Frontal cortex (tissue), 4 donors: ENCODE measurements at places on chromosomes 7 and 10. TPM values are rescaled to one million over a fixed set of nuclear protein-coding genes. Genes with fewer than 3 reads are reported as not detected.
A peak's percentile ranks its signal among the peaks of the same experiment; 100 is the strongest.

The UNCX gene
- not detected for total RNA-seq

The ITIH5 gene
- 14.7 TPM for total RNA-seq

GRCh38 chr10:93296151-93296550 is 186.0 kb downstream of the MYOF start:
- DNase-seq, result no peak

- DNase-seq, result no peak
Observed at GRCh38 chr7:20504060-20504459, 111.4 kb upstream of the ABCB5 start.

The APBB1IP gene
- total RNA-seq, result 0.82 TPM

The ADRB1 gene
- 3.3 TPM for total RNA-seq

The PLXNA4 gene
- 67.7 TPM for total RNA-seq

DNA sequence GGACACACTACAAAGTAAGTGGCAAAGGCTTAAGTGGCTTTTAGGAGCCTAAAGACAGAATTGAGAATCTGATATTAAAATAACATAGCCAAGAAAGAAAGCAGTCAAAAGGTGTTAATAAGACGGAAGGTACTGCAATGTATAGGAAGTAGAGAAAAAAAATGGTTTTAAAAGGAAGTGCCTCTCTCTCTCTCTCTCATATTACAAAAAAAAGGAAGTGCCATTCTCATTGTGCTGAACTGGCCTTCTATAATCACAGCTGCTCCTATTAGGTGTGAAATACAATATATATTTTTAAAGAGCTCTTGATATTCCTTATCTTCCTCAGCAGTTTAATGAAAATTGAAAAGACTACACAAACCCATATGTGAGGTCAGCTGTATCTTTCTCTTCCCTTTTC is 199.4 kb upstream of the NPVF start:
- DNase-seq, result no peak

The DENND2A gene
- 25.7 TPM for total RNA-seq

GRCh38 chr7:32501522-32501921 is 6.2 kb downstream of the AVL9 start:
- DNase-seq, result no peak

GRCh38 chr10:64733980-64734379 is 1212.8 kb downstream of the REEP3 start:
- no peak for DNase-seq

DNA sequence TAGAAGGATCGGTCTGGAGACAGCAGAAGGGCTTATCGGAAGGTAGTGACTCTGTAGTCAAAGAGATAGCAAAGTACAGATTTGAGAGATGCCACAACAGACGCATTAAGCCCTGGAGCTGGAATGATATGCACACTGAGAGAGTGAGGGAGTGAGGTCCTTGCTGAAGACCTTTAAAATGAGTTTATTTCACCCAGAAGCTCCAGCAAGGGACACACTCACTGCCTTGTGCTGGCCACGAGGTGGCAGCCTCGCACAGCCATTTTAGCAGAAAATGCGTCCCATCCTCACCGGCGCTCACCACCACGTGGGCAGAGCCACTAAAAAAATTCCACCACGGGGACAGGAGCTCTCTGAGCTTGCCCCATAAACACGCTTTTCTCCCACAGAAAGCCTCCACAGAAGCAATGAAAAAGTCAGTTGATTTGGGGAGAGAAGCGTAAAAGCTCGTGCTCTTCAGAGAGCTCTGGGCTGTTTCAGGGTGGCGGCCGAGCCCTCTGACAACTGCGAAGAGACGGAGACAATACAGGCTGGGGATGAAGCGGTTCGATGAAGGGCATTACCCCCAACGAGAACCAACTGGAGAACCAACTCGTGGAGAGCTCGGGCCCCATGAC is 163.0 kb upstream of the KLF14 start:
- DNase-seq, result no peak

- DNase-seq, result no peak
Observed at GRCh38 chr7:148963583-148964482, 64.5 kb downstream of the PDIA4 start.

DNA sequence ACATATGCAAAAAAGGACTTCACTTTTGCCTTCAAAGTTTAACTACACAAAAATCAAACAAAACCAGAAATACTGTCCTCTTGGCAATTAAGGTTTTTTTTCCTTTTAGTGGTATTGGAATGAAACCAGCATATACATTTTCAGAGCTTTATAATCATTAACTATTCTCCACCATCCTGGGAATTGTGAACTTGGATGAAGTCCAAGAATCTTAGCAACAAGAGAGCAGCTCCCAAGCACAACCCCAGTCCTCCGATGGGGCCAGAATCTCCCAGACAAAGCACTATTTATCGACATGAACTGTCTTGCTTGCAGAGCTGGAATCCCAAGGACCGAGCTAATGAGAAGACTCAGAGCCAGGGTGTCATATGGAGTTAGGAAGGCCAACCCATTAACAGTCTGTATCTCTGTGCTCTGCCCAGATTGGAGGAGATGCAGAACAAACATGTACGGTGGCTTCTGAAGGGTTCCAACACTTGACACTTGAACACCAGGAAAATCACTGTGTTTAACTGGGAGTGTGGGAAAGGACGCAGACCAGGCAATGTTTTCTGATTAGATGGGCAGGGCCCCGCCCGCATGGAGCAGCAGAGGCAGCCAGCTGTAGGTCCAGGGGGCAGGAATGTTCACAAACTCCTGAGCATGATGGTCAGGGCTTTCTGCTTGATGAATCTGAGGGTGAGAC is 35.5 kb downstream of the PPP1R3C start:
- no peak for DNase-seq

DNA sequence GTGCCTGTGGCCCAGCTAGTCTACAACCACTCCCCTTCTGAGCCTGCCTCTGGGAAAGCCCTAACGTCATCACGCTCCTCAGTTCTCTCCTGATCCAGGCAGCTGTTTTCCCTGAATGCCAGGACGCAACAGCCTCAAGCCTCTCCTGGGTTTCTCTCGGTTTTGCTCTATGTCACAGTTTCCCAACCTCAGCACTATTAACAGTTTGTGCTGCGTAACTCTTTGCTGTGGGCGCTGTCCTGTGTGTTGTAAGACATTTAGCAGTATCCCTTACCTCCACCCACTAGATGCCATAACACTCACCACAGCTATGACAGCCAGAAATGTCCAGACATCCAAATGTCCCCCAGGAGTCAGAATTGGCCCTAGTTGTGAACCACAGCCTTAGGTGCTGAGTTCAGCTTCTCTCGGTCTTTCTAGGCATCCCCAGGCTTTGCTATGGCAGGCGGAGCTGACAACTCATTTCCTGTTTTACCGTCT is 226.3 kb upstream of the NPVF start:
- no peak for DNase-seq

DNA sequence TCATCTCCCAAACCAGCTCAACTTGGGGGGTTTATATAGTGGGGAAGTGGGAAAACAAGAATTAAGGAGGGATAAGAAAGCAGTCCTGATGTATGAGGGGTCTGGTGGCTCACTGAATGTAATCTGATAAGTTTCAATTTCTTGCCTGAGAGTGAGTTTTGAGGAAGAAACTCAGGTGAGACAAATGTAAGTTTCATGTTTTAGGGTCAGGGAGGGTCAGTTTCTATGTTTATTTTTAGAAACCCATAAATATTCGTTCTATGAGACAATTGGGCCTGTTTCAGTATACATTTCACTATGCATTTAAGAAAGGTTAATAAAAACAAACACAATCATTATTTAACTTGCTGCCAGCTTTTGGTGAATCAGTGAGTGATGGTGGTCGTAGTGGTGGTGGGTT is 128.0 kb upstream of the MBL2 start:
- DNase-seq, result no peak

GRCh38 chr10:118465300-118465874 is 123.3 kb upstream of the FAM204A start:
- DNase-seq, result no peak

The KEL gene
- 0.82 TPM for total RNA-seq

The PKD2L1 gene
- not detected for total RNA-seq

GRCh38 chr10:81950358-81950757 is 75.4 kb downstream of the NRG3 start:
- DNase-seq, result no peak

DNA sequence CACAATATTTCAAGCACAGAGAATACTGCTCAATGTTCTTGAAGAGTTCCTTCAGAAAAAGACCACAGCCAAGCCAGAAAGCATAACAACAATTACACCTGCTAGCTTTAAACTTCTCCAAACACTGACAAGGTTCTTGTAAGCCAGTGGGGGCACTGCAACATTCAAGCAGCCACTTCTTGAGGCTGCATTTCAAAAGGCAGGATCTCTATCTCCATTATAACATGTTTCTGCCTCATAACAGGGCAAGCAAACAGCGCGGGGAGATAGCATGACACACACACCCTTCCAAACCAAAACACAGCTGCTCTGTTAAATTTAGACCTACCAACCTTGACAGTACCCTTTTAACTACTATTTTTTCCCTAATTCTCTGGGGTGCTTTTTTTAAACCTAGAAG is 30.8 kb downstream of the CHCHD3 start:
- DNase-seq, result no peak

The PNLIPRP3 gene
- not detected for total RNA-seq

DNA sequence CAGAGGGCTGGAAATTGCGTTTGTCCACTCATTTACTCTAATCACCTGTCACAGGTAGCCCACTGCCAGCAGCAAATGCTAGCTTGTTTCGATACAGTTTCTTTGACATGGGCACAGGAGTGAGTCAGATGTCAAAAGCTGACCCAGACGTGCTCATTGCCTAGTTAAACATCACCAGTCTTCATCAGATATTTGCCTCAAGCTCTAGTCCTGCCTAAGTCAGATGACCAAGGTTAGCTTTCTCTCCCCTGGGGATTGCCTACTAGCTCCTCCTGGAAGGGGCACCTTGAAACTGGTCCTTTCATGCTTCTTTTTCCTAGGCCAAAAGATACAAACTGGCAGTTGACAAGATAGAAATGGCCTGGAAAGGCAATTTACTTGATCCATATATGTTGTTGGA is 35.2 kb downstream of the GPAM start:
- no peak for DNase-seq

The WDFY4 gene
- 0.41 TPM for total RNA-seq

DNA sequence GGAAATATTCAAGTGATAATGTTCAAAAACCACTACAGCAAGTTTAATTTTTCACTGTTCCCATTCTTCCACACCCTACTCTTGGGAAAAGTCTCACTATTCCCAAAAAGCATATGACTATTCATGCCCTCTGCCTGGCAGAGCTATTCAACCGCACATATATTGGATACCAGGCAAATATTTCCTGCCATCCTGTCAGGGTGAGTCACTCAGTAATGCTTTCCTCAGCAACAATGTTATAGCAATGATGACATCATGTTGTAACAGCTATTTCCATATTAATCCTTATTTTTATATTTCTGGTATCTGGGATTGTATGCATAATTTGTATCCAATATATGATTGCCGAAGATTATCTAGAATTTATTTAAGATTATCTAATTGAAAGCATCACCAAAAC is 114.0 kb upstream of the PLXDC2 start:
- no peak for DNase-seq

DNA sequence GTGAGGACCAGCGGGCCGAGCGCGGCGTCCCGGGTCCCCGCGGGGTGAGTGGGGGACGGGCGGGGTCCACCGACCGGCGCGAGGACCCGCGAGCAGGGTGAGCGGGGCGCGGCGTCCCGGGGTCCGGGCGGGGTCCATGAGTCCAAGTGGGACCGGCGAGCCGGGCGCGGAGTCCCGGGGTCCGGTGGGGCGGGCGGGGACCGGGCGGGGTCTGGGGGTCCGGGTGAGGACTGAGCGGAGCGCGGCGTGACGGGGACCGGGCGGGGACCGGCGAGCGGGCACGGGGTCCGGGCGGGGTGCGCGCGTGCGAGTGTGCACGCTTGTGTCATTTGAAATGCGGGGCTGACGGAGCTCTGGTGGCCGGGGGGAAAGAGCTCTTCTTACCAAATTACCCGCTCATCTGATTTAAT is 765 bp downstream of the CELF2 start:
- DNase-seq, result no peak

The PRKCQ gene
- 2.0 TPM for total RNA-seq

The NRBF2 gene
- 20.4 TPM for total RNA-seq

GRCh38 chr7:25389489-25390106 is 161.3 kb upstream of the NPVF start:
- peak; percentile 5 for DNase-seq

DNA sequence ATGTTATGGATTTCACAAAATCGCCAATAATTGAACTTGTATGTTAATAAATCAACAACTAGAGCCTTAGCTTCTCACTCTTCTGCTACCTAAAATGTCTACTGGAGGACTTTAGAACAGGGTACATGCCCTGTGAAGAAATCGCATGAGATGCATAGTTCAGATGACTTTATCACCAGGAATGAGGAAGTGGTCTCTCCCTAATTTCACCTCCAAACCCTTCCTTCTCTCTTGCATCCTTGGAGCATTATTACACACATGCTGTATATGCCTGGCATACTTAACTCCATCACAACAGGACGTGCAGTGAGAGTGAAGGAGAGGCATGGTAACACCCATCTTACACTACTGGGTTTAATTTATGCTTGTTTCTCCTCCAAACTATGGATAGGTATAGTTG is 27.8 kb downstream of the RHEB start:
- no peak for DNase-seq

DNA sequence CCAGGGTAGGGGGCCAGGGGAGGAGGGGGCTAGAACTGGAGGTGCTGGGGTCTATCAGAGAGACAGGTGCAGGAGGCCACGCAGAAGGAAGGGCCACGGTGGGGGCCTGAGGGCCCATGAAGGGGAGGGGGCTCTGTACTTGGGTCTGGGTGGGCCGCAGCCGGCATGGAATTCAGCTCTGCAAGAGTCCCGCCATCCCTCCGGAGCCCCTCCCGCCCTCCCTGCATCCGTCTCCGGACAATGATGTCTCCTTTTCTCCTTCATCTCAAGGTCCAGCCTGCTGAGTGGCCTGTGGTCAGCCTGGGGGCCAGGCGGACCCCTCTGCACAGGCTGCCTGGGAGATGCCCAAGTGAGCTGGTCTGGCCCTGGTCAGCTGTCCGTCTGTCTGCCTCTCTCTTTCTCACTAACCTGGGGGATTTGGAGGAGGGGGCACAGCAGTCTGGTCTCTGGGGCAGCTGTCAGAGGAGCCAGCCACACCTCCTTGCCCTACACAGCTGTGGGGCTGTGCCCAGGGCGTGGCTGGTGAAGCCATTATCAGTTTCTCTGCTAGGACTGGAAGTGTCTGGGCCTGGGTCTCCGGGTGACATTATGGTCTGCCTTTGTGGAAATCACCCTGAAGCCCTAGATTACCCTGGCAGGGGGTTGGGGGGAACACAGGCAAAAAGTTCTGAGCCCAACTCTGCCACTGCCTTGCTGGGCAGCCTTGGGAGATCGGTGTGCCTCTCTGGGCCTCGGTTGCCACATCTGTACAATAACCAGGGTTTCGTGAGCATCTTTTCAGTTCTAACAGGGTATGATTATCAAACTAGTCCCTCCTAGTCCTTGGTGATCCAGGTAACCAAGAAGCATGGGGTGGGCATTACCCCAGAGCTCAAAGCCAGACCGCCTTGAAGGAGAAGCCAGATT is 19.0 kb upstream of the HSPB1 start:
- no peak for DNase-seq

GRCh38 chr7:8089036-8089780 is 120.6 kb downstream of the GLCCI1 start:
- no peak for DNase-seq

The PUS7 gene
- 19.6 TPM for total RNA-seq

GRCh38 chr7:94588075-94588474 is 67.9 kb downstream of the SGCE start:
- no peak for DNase-seq

- no peak for DNase-seq
Observed at GRCh38 chr7:65892161-65892560, 19.3 kb downstream of the VKORC1L1 start.

- no peak for DNase-seq
Observed at GRCh38 chr7:85001495-85002345, 185.1 kb downstream of the SEMA3D start.

- no peak for DNase-seq
Observed at GRCh38 chr10:51656503-51656902, 42.9 kb downstream of the CSTF2T start.
